ENCODE measurements at places on chromosomes 3 and 15. TPM values are rescaled to one million over a fixed set of nuclear protein-coding genes. Genes with fewer than 3 reads are reported as not detected.

Gene SPTBN5
- 19.0 TPM for total RNA-seq

GRCh38 chr3:103218146-103218545 lies 783.3 kb downstream of the ZPLD1 start:
- H3K4me1 ChIP-seq: no peaks in the 10 kb centered on the region
- H3K27ac ChIP-seq: no peak overlapping the region
- DNase-seq: no peak
- H3K4me3 ChIP-seq: no peak overlapping the region

Gene ZPLD1
- total RNA-seq: not detected

GRCh38 chr15:59918994-59919951 lies 84.8 kb upstream of the FOXB1 start:
- no peak overlapping the region for H3K27ac ChIP-seq
- H3K4me1 ChIP-seq: no peaks in the 10 kb centered on the region
- no peak overlapping the region for H3K4me3 ChIP-seq
- H3K27me3 ChIP-seq: no peaks in the 10 kb centered on the region

Gene ABHD17C
- total RNA-seq: 2.4 TPM

GRCh38 chr15:43378601-43379000 lies 7.7 kb downstream of the TUBGCP4 start:
- no peaks in the 10 kb centered on the region for H3K4me1 ChIP-seq
- H3K36me3 ChIP-seq: no peaks in the 10 kb centered on the region
- H3K27me3 ChIP-seq: no peaks in the 10 kb centered on the region
- H3K4me3 ChIP-seq: no peak overlapping the region
- H3K27ac ChIP-seq: no peak overlapping the region

Gene DOCK3
- 5.9 TPM for total RNA-seq

Gene CACNA1D
- 38.2 TPM for total RNA-seq

GRCh38 chr3:133408961-133409360 lies 9.1 kb downstream of the BFSP2 start:
- H3K27ac ChIP-seq: no peak overlapping the region
- peaks cover 8% of the 10 kb centered on the region for H3K4me1 ChIP-seq
- no peak overlapping the region for H3K4me3 ChIP-seq
- peaks cover 3% of the 10 kb centered on the region for H3K27me3 ChIP-seq
- DNase-seq: no peak

- no peak overlapping the region for H3K4me3 ChIP-seq
- no peak overlapping the region for H3K27ac ChIP-seq
- DNase-seq: no peak
- H3K4me1 ChIP-seq: no peaks in the 10 kb centered on the region
Observed at GRCh38 chr3:72021531-72021930, 236.6 kb upstream of the PROK2 start.

DNA sequence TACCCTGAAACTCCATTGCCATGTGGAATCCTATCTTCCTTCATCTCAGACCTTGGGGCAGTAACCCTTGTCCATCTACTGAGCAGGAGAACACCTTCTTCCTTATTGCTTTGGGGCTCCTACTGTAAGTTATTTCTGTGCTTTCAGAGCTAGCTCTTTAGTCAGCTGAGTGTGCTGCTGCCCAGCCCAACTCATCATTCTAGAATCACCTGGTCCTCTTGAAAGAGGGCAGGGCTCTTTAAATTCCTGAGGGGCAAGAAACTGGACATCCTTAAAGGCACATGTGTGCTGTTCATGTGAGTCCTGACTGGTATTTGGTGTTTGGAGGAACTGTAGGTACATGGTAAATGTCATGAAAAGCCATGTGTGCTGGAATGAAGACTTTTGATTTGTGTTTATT lies 140.9 kb downstream of the ARNT2 start:
- DNase-seq: no peak
- no peaks in the 10 kb centered on the region for H3K36me3 ChIP-seq
- no peaks in the 10 kb centered on the region for H3K4me1 ChIP-seq
- no peaks in the 10 kb centered on the region for H3K27me3 ChIP-seq

Gene C2CD4A
- total RNA-seq: not detected

GRCh38 chr3:38110314-38111050 lies 26.4 kb downstream of the ACAA1 start:
- H3K4me1 ChIP-seq: no peaks in the 10 kb centered on the region
- no peaks in the 10 kb centered on the region for H3K36me3 ChIP-seq
- H3K27me3 ChIP-seq: no peaks in the 10 kb centered on the region
- DNase-seq: no peak
- no peak overlapping the region for H3K4me3 ChIP-seq
- no peak overlapping the region for H3K27ac ChIP-seq

Measured in tibial nerve (tissue), 4 donors.